ENCODE measurements at places on chromosomes 16 and 17. TPM values are rescaled to one million over a fixed set of nuclear protein-coding genes. Genes with fewer than 3 reads are reported as not detected.
A peak's percentile ranks its signal among the peaks of the same experiment; 100 is the strongest.

ABI3 gene
- total RNA-seq: 10.3 TPM

AXIN2 gene
- 1.8 TPM for total RNA-seq

CES3 gene
- total RNA-seq: 0.53 TPM

PDILT gene
- total RNA-seq: not detected

CDH1 gene
- not detected for total RNA-seq

CCL2 gene
- total RNA-seq: 0.51 TPM

C16orf96 gene
- not detected for total RNA-seq

IGFBP4 gene
- 0.14 TPM for total RNA-seq

GAS2L2 gene
- total RNA-seq: 0.05 TPM

ETV4 gene
- total RNA-seq: 75.9 TPM

SLC35G6 gene
- total RNA-seq: not detected

ARHGAP27 gene
- total RNA-seq: 10.2 TPM

SDR42E1 gene
- total RNA-seq: 4.6 TPM

MYH1 gene
- total RNA-seq: not detected

NFATC3 gene
- 14.9 TPM for total RNA-seq

MSRB1 gene
- 26.1 TPM for total RNA-seq

SLC6A2 gene
- not detected for total RNA-seq

KRTAP9-8 gene
- not detected for total RNA-seq

PAM16 gene
- total RNA-seq: 107 TPM

DNA sequence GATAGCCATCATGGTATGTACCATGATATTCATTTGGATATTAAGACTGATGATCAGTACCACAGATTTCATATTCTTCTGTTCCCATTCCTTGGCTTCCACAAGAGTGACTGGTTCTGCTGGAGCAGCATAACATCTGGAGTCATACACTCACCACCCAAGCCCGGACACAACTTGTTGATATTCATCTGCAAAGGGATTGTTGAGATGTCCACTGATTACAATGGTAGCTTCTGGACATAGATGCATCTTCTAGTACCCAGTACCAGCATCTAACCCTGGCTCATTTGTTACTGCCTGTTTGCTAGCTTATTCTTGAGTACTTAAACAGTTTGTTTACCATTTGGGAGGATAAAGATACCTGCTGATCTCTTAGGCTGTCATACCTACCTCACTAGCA lies 235.7 kb upstream of the AXIN2 start:
- DNase-seq: no peak

GRCh38 chr16:11182411-11182810 lies 73.6 kb downstream of the SOCS1 start:
- DNase-seq: no peak

DNA sequence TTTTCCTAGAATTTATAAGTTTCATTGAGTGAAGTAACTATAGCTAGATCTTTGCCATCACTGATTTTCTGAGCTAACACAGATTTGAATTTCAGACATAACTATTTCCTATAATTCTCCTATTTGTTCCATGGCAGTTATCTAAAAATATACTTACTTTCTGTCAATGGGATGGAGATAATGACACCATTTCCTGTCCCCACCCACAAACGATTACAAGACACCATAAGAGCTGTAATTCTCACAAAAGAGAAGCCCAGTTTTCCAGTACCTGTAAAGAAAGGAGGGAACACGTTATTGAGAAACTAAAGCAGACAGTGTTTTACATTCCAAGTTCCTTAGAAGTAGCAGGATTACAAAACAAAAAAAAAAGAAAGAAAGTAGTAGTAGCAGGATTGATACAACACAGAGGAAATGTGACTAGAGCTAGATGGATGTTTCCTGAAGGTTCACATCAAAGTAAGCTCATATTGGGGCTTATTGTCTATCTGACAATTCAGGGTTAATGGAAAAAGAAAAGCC lies 110.9 kb upstream of the TOB1 start:
- DNase-seq: no peak

- DNase-seq: no peak
Observed at GRCh38 chr16:4081521-4082021, 34.7 kb downstream of the ADCY9 start.

DNA sequence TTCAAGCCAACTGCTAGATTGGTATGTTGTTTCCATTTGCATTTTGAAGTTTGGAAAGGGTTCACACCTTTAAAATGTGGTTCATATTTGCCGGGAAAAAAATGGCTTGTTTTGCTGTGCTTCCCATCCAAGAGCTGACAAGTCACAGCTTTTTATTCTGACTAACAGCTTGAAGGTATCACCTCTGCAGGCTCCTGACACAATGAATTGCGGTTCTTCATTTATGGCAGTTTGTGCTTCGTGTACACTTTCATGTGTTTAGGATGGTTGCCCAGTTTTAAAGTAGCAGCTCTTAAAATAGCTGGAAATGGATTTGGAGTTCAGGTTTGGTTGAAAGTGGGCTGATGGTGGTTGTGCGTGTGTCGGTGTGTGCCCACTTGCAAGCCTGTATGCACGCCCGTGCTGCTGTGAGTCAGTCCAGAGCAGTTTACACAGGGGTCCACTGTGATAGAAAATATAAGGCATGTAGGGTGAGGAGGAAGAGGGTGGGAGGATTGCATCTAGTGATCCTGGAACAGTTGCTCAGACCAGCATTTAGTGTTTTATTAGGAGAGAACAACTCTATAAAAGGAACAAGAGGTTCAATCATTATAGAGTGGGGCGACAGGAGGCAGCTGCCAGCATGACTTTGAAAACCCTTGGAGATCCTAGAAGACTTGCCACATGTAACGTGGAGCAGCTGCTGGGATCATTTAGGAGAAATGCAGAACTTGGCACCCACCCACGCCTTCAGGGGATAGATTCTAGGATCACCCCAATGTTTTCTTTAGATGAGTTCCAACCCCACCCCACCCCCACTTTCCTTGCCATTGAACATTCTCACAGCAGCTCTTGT lies 108.0 kb upstream of the TBX2 start:
- DNase-seq: no peak

GRCh38 chr16:29126057-29126494 lies 141.2 kb downstream of the LAT start:
- DNase-seq: no peak

- no peak for DNase-seq
Observed at GRCh38 chr16:57950382-57950781, 20.5 kb downstream of the CNGB1 start.

- peak; percentile 88 for DNase-seq
Observed at GRCh38 chr16:20114356-20114755, 40.7 kb upstream of the GPR139 start.

GRCh38 chr17:15406081-15406480 lies 61.3 kb downstream of the CDRT4 start:
- DNase-seq: peak; percentile 38

DNA sequence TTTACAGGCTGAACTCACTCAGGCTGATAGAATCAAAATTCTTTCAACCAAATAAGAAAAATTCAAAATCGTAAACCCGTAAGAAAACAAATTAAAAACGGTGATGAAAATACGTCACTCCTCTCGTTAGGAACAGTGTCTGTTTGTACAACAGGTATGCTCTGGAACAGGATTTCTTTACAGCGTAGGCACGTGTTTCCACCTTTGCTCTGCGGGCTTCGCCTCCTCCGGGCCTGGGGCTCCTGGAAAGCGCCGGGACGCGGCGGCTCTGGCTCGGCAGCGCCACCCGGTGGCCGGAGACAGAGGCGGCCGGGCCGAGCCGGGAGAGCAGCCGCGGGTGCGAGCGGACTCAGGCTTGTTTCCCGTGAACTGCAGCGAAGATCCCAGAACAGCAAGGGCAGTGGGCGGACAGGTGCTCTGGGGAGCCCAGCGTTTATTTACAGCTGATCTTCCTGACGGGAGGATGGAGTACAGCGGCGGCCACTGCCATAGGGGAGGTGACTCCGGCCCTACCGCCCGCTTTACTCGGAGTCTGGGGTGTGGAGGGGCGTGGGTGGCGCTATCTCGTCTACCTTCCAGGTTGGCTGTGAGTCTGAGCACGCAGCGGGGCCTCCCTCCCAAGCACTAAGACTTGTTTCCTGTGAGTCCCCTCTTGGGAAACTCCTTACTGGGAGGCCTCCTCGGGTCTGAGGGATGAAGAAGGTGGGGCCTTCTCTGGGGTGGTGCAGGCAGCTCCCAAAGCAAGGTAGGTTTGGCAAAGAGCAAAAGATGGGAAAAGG lies 40.5 kb upstream of the ATP2A3 start:
- DNase-seq: no peak

GRCh38 chr17:40772101-40772500 lies at the start of gene KRT26:
KRT26 (minus strand) TSS chr17:40772201; CDS start chr17:40772113, 88 bp downstream.
- DNase-seq: no peak

GRCh38 chr16:85924675-85925074 lies 25.7 kb downstream of the IRF8 start:
- no peak for DNase-seq

- no peak for DNase-seq
Observed at GRCh38 chr17:19904924-19905323, 37.2 kb upstream of the ULK2 start.

- DNase-seq: peak; percentile 35
Observed at GRCh38 chr17:19996502-19996901, 12.7 kb upstream of the SPECC1 start.

DNA sequence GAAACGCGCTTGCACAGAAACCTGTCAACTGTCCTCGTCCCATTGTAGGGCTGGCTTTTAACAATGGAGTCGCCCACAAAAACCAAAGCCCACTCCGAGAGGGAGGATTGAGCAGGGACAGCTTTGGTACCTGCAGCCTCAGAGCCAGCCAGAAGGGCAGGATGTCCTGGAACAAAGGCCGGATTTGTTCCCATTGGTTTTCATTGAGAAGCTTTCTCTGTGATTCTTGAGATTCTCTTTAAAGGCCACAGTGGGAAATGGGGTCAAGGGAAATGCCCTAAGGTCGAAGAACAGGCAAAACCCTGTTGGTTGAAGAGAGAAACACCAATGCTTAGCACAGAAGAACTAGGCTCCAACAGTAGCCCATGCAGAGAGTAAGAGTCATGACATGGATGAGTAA lies 65.4 kb downstream of the C16orf78 start:
- DNase-seq: no peak

DNA sequence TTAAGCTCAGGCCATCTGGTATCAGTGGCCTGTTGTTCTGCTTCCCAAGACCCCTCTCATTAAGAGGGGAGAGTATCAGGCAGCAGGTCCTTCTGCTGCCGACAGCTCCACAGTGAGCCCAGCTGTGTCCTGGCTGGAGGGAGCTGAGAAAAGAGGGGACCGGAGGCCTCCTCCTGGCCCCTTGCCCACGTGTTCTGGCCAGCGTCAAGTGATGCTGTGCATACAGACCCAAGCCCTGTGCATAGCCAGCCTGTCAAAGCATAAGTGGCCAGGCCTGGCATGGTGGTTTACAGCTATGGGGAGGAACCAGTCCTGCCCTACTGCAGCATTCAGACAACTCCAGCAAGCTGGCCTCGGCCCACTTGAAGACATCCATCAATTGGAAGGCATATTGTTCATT lies 48.0 kb downstream of the ABCC6 start:
- DNase-seq: no peak

- no peak for DNase-seq
Observed at GRCh38 chr16:85696781-85697180, 8.0 kb upstream of the GINS2 start.

DNA sequence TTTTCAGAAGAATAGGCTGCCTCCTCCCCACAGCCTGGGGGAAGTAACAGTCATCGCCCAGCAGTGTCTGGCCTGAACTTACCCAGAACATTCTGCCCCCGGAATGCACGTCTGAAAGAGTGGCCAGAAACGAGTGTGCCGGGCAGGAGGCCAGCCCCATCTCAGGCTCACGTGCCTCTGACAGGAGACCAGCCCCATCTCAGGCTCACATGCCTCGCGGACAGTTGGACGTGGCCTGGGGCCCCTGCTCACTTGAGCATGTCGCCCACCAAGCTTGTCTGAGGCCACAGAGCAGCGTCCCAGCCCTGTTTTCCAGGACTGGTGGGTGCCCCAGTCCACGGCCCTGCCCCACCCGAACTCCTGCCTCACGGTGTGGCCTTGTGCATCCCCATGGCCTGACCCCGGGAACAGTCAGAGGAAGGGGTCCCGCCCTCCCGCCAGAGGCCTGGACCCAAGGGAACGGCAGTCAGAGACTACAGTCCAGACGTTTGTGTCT lies 16.3 kb upstream of the CDH15 start:
- DNase-seq: no peak

- DNase-seq: no peak
Observed at GRCh38 chr17:8953156-8953885, 12.2 kb downstream of the PIK3R5 start.

Measured in HT1080 (cell line).